ENCODE measurements at places on chromosomes 7 and 10.
A peak's percentile ranks its signal among the peaks of the same experiment; 100 is the strongest.

DNA sequence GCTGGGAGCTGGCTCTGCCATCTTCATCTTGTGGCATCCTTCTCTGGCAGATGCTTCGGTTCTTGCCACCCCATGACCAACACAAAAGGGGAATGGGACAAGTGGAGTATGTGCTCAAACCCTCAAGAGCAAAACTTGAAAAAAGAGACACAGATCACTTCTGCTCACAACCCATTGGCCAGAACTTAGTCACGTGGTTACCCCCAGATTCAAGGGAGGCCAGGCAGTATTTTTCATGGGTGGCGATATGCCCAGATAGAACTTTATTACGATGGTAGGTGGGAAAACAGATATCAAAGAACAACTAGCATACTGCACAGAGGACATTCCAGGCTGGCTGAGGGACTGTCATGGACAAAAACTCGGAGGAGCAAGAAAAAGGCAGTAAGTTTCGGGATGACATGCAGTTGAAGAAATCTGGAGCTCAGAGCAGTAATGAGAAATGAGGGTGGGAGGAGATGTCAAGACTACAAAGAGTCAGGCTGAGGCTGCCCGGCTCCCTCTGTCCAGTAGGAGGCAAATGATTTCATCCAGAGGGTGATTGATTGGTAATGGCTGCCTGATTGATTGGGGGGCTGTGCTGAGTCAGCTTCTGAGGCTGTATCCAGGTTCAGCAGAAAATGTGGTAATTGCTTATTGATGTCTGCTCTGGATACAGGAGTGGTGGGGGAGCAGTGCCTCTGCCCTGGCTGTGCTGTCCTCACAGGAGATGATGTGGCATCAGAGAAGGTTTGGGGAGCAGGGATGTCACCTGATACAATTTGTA, 25.3 kb downstream of the COL13A1 start:
- no peak for DNase-seq

- DNase-seq, result no peak
Measured at GRCh38 chr7:151744656-151745638, 132.0 kb downstream of the PRKAG2 start.

- peak; percentile 81 for DNase-seq
Measured at GRCh38 chr7:142581341-142581740, 167.9 kb upstream of the PRSS1 start.

- no peak for DNase-seq
Measured at GRCh38 chr7:157427811-157428553, 91.2 kb downstream of the DNAJB6 start.

- DNase-seq, result no peak
Measured at GRCh38 chr10:130963052-130963393, 348.5 kb downstream of the TCERG1L start.

- no peak for DNase-seq
Measured at GRCh38 chr10:59838085-59838789, 68.1 kb downstream of the CCDC6 start.

GRCh38 chr10:14162629-14163344, 167.9 kb downstream of the FRMD4A start:
- DNase-seq, result no peak

DNA sequence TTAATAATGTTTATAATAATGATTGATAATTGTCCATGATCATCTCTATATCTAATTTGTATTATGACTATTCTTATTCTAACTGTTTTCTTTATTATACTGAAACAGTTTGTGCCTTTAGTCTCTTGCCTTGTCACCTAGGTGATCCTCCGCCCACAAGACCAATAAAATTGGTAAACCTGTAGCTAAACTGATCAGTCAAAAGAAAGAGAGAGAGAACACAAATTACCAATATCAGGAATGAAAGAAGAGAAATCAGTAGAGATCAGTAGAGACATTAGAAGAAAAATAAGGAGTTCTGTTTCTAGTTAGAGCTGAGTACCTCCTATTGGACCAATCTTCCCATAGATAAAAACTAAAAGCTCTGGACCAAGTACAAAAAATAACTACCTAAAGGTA, 6.1 kb upstream of the COA1 start:
- DNase-seq, result no peak

- no peak for DNase-seq
Measured at GRCh38 chr10:96411716-96412320, 53.0 kb upstream of the OPALIN start.

GRCh38 chr7:148964483-148965267, 63.6 kb downstream of the PDIA4 start:
- no peak for DNase-seq
